ENCODE measurements at places on chromosomes 11 and 22. TPM values are rescaled to one million over a fixed set of nuclear protein-coding genes. Genes with fewer than 3 reads are reported as not detected.

Gene TSGA10IP
- total RNA-seq: not detected

Gene BIRC3
- total RNA-seq: 4.3 TPM

Gene MRGPRX4
- total RNA-seq: not detected

Gene NAT10
- total RNA-seq: 36.9 TPM

Gene LRP4
- total RNA-seq: 1.4 TPM

Gene TYR
- total RNA-seq: 0.29 TPM

Gene C11orf91
- 0.33 TPM for total RNA-seq

Gene LMO1
- total RNA-seq: not detected

Gene TRIM49D2
- not detected for total RNA-seq

Gene FIBIN
- total RNA-seq: not detected

Gene C1QTNF5
- total RNA-seq: 111 TPM

Gene SLC35F2
- total RNA-seq: 107 TPM

Gene THRSP
- total RNA-seq: not detected

Gene RFPL3
- not detected for total RNA-seq

Gene ENTHD1
- total RNA-seq: not detected

Gene GGTLC3
- not detected for total RNA-seq

Gene PRODH
- not detected for total RNA-seq

Gene OVOL1
- not detected for total RNA-seq

Gene AAMDC
- 24.5 TPM for total RNA-seq

Gene KCNE3
- 0.33 TPM for total RNA-seq

Gene EML3
- total RNA-seq: 35.7 TPM

Gene RAB38
- 5.2 TPM for total RNA-seq

Gene CABP2
- not detected for total RNA-seq

Gene LRRC75B
- 6.0 TPM for total RNA-seq

Gene SCUBE2
- total RNA-seq: 0.65 TPM

Gene LDHAL6A
- not detected for total RNA-seq

Gene APOA5
- not detected for total RNA-seq

Gene CRYBB3
- not detected for total RNA-seq

Gene MMP11
- 13.7 TPM for total RNA-seq

Gene ROM1
- total RNA-seq: 5.2 TPM

Gene CCDC87
- 0.65 TPM for total RNA-seq

Gene RAB36
- total RNA-seq: 1.6 TPM

Gene TRPM5
- not detected for total RNA-seq

Gene CCDC134
- 6.0 TPM for total RNA-seq

Gene DKK3
- total RNA-seq: 251 TPM

Gene DSCAML1
- not detected for total RNA-seq

Gene FREY1
- 2.6 TPM for total RNA-seq

Gene MS4A12
- not detected for total RNA-seq

Gene GRAMD4
- 18.0 TPM for total RNA-seq

Gene GRM5
- 0.33 TPM for total RNA-seq

Gene FGF3
- total RNA-seq: not detected

Gene DTX4
- 7.8 TPM for total RNA-seq
